NCI-H1417 (cell line): ENCODE measurements at places on chromosomes 3 and 15.
A peak's percentile ranks its signal among the peaks of the same experiment; 100 is the strongest.

GRCh38 chr15:23851921-23852320 lies 164.8 kb upstream of the NDN start:
- no peak for DNase-seq

- DNase-seq: no peak
Measured at GRCh38 chr3:178131801-178132200, 404.4 kb upstream of the KCNMB2 start.

GRCh38 chr3:144816323-144816722 lies 844.7 kb downstream of the DIPK2A start:
- peak; percentile 89 for DNase-seq

DNA sequence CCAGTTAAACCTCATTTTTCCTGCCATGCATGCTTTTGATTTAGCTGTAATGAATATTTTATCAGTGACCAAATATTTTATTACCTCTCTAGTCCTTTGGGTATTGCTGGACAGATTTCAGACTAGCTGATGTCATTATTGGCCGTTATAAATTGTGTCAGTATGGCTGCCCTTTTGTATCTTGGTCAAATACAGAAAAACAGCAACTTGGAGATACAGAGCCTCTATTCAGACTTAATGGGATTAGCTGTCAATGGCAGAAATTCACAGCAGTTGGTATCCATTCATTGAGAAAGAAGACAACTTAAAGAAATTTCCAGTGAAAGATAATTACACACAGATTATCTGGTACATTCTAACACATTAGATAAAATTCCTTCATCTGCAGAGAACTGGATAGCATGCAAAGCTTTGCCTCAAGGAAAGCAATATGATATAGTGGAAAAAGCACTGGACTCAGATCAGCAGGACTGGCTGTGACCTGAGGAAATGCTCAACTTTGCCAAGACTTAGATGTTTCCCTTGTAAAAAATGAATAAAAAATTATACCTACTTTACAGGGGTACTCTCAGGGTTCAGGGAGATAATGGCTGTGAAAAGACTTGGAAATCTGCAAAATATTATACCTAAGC lies 20.8 kb downstream of the COL6A6 start:
- DNase-seq: no peak

- no peak for DNase-seq
Measured at GRCh38 chr3:15321349-15321748, 11.0 kb downstream of the SH3BP5 start.

- DNase-seq: no peak
Measured at GRCh38 chr15:80932513-80932815, 57.2 kb downstream of the MESD start.

DNA sequence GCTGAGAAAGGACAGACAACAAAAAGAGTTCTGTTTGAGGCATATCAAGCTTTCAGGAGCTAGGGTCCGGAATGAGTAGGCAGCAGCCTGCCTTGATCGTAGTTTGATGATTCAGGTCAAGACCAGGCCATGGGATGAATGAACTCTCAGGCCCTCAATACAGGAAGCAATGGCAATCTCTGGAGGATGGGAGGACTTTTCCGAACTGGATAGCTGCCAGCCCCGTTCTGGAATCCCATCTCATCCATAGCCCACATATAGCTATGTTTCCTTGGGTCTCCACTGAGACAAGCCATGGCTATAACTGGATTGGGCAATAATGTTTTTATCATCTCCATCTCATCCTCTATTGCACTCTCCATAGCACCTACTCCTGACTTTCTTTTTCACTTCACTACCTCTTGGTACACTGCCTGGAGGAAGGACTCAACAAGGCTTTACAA lies 12.8 kb downstream of the AHSG start:
- DNase-seq: no peak

DNA sequence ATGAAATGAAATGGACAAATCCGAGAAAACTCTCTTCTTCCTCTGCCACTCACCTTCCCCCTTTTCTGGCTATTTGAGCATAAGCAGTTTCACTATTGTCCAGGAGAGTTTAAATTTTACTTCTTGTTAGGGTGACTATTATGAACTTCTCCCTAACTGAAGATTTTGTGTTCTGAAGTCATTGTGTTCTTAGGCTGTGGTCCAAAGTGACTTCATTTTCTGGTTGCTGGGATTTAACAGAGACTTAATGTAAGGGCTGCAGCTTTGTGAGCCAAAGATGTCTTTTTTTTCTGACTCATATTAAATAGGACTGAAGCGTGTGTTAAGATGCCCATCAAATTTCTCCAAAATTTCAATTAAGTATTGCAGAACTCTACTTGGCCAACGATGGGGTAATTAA lies 46.5 kb upstream of the FSTL1 start:
- no peak for DNase-seq

DNA sequence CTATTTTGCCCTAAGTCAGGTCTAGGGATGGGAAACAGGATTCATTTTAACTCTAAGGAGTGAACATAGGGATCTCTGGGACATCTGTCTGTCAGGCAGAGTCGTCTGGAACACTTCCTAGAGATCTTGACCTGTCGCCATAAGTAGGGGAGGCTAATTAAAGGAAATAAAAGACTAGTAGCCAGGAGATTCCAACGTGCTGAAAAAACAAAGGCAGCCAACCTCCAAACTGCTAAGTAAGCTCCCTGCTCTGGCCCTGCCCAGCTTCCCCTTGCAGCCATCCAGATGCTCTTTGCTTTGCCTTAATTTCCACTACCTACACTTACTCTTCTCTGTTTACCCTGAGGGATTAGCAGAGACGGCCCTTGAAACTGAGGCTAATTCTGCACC lies 18.4 kb upstream of the TSEN2 start:
- no peak for DNase-seq

GRCh38 chr3:192408007-192408646 lies 319.2 kb downstream of the FGF12 start:
- no peak for DNase-seq

GRCh38 chr3:6799264-6799915 lies 61.5 kb upstream of the GRM7 start:
- no peak for DNase-seq

- no peak for DNase-seq
Measured at GRCh38 chr3:185330238-185330637, 32.7 kb upstream of the MAP3K13 start.

DNA sequence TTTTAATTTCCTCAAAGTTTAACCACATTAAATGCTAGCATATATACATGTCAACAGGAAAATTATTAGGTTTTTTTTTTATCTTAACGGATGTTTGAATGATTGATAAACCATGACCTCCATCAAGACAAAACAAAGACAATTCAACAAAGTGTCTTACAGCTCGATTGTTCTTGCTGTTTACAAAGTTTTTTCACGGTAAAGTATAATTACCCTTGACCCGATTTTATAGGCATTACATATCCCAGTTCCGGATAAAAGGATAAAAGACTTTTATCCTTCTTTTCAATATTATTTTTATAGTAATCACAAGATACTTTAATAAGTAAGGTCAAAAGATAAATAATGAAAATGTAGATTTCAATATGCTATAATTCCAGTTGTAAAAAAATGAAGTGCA lies 96.9 kb downstream of the RORA start:
- no peak for DNase-seq

- DNase-seq: peak; percentile 63
Measured at GRCh38 chr3:138051947-138052802, 42.2 kb downstream of the CLDN18 start.

- no peak for DNase-seq
Measured at GRCh38 chr15:28888900-28889299, 3.1 kb downstream of the APBA2 start.

DNA sequence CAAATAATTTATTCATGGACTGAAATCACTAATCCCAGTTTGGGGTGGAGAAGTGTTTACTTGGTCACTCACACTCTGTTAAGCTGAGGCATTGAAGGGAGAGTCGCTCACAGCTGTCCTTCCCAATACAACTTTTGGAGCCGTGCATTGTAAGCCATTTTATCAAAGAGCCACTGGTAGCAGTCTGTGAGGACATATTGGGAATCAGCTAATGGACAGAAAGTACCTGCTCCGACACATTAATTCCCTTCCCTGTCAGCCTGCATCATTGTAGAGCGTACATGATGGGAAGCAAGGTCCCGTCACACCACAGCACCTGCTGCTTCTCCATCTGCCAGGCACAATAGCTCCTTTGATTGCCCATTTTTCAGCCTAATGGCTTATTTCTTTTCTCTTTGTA lies 643.2 kb downstream of the SQOR start:
- DNase-seq: peak; percentile 56

GRCh38 chr15:51750186-51750585 lies 1.2 kb upstream of the TMOD2 start:
- no peak for DNase-seq

- DNase-seq: no peak
Measured at GRCh38 chr3:134542287-134542958, 56.6 kb downstream of the CEP63 start.

DNA sequence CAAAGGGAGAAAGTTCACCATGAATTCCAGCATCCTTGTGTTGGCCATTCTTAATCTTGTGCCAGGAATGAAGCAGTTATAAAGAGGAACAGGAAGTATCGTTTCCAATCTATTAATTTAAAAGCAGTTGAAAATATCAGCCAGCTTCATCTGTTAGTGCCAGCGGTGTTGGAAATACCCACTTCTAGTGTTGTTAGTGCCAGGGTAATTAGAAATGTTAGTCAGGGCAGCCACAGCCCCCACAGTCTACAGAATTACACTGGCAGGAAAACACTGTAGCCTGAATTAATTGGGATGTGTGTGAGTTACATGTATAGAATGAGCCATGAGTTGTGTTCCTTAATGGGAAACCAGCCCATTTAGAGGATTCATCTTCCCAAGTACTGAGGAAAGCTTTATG lies 127.8 kb downstream of the GHSR start:
- no peak for DNase-seq

DNA sequence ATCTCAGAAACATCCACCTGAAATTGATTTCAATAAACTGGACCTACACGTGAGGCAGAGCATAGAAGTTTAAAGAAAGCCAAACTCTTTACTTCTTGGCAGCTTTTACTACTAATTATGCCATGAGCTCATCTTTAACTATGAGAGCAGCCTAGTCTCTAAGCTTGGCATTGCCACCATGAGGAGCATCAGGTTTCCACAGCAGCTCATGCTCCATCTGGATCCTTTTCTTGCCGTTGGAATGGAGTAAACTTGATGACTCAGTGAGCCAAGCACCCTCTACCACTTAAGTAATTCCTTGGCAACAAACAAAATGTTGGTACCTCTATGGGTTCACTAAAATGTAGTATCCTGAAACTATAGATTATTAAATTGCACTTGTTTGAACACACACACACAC lies 583.2 kb downstream of the EPHA3 start:
- DNase-seq: peak; percentile 30

- no peak for DNase-seq
Measured at GRCh38 chr3:188133219-188133618, 20.7 kb upstream of the LPP start.

DNA sequence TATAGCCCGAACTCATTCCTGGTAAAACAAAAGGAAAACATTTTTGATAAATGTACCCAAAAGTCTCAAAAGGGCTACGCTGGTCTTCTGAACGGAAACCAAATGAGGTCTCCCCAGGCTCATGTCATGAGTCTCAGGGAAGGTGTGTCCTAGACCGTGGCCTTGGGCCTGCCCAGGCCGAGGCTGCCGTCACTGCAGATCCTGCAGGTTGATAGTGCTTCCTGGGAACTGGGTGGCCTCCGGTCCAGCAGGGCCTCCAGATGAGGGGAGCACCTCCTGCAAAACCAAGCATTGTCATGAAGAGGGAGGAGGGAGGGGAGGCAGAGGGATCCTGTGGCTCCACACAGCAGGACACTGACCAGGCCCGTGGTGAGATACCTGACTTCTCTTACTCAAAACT lies 37.5 kb downstream of the ZXDC start:
- DNase-seq: no peak

DNA sequence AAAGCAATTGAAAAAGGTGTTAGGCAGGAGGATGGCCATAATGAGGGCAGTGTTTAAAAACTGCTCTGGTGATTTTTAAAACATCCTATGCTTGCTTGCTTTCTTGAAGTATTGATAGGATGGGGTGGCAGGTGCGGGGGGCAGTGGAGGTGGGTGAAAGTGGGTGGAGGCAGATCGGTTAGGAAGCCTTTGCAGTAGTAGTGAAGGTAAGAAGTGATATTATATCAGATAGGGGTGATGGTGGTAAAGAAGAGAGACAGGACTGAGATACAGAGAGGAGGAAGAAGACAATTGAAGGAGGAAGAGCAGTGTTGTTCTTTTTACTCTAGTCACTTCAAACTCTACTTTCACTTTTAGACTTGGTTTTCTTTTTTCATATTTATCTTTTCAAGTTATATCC lies 11.1 kb downstream of the ZNF80 start:
- no peak for DNase-seq
